A673 (cell line): ENCODE measurements at places on chromosomes 13 and 19. TPM values are rescaled to one million over a fixed set of nuclear protein-coding genes. Genes with fewer than 3 reads are reported as not detected.

DNA sequence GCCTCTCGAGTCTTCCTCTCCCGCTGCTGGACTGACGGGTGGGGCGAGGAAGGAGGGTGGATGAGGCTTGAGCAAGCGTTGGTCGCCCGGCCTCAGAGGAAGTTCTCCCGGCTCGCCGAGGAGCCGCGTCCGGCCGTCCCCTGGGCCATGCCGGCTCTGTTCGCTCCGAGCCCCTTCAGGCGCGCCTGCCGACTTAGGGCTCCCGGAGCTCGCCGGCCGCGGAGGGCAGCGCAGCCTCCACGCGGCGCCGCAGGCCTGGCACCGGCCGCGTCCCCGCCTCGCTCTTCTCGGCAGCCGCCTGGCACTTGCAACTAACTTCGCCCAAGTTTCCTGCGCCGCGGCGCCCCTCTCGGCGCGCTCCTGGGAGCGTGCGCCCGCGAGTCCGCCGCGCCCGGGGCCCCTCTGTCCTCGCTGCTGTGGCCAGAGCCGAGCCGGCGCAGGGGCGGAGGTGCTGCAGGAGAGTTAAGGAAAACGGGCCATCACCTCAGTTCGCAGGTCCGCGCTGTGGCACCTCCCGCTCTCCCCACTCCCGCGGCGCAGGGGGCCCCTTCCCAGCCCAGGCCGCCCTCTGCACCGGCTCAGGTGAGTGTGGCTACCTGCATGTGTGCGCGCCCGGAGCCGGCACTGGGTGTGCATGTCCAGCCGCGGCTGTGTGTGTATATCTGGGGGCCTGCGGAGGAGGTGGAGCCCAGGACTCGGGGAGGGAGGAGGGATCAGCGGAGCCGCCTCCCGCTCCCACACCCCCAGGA is 641 bp upstream of the SOX21 start:
- H3K4me1 ChIP-seq = peaks cover 5% of the 10 kb centered on the region
- H3K27me3 ChIP-seq = peaks cover 95% of the 10 kb centered on the region
- DNase-seq = peak; percentile 44
- H3K4me3 ChIP-seq = peak overlapping the region; percentile 29

DNA sequence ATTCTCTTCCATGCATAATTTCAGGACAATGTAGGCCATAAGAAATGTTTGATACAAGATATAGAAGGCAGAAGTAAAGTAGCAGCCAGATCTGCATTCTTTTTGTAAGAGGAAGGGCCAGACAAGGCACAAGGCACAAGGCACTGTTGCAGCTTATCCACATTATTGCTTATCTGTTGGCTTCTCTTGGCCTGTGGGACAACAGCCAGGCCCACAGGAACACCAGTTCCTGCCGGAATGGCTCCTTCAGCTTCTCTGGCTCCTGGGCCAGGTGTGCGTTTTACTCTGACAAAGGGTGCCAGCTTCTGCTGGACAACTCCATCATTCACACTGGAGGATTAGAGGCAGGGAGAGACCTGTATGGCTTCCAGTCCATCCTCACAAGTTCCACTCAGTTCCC is 29.2 kb downstream of the GPR180 start:
- peaks cover 15% of the 10 kb centered on the region for H3K36me3 ChIP-seq
- no peak for DNase-seq
- H3K4me3 ChIP-seq = no peak overlapping the region
- H3K27ac ChIP-seq = no peak overlapping the region

GRCh38 chr19:46493236-46494145 is 2.2 kb downstream of the PNMA8B start:
- H3K4me1 ChIP-seq = peaks cover 7% of the 10 kb centered on the region
- H3K27ac ChIP-seq = no peak overlapping the region
- H3K36me3 ChIP-seq = no peaks in the 10 kb centered on the region
- H3K4me3 ChIP-seq = no peak overlapping the region

- DNase-seq = no peak
- H3K36me3 ChIP-seq = no peaks in the 10 kb centered on the region
- no peak overlapping the region for H3K27ac ChIP-seq
- peaks cover 21% of the 10 kb centered on the region for H3K4me1 ChIP-seq
- peak overlapping the region; percentile 70 for H3K4me3 ChIP-seq
Measured at GRCh38 chr19:55635856-55636440, 4.9 kb upstream of the ZNF580 start.

- H3K27me3 ChIP-seq = no peaks in the 10 kb centered on the region
- H3K4me1 ChIP-seq = no peaks in the 10 kb centered on the region
- no peak for DNase-seq
- H3K4me3 ChIP-seq = no peak overlapping the region
Measured at GRCh38 chr13:35561540-35561939, 85.1 kb upstream of the MAB21L1 start.

DNA sequence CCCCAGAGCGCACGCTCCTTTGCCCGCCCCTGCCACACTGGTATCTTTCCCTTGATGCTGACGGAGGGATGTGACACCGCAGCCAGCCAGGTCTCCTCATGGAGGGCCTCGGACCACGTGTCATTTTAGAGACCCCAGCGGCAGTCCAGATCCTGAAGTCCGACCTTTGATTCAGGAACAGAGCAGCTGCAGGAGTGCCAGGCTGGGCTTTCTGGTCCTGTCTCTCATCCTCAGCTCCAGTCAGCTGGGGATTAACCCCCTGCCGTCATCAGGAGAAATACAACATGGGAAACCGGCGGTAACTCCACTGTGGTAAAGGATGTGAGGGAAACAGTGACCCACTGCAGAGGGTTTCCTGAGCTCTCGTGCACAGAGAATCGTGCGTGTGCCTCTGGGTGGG is 140.6 kb downstream of the SIPA1L3 start:
- H3K4me3 ChIP-seq = no peak overlapping the region
- H3K36me3 ChIP-seq = no peaks in the 10 kb centered on the region
- H3K4me1 ChIP-seq = peaks cover 9% of the 10 kb centered on the region
- peak; percentile 15 for DNase-seq

- no peaks in the 10 kb centered on the region for H3K36me3 ChIP-seq
- no peak overlapping the region for H3K27ac ChIP-seq
- DNase-seq = no peak
- no peaks in the 10 kb centered on the region for H3K27me3 ChIP-seq
Measured at GRCh38 chr13:96810104-96810503, 184.2 kb downstream of the OXGR1 start.

- no peak overlapping the region for H3K4me3 ChIP-seq
- H3K36me3 ChIP-seq = no peaks in the 10 kb centered on the region
- no peak for DNase-seq
- H3K4me1 ChIP-seq = peaks cover 14% of the 10 kb centered on the region
Measured at GRCh38 chr19:38977445-38978325, 2.1 kb upstream of the FBXO17 start.

GRCh38 chr13:95540888-95541287 is 11.6 kb upstream of the CLDN10 start:
- H3K4me1 ChIP-seq = no peaks in the 10 kb centered on the region
- no peak overlapping the region for H3K27ac ChIP-seq
- no peak for DNase-seq
- H3K36me3 ChIP-seq = no peaks in the 10 kb centered on the region
- H3K4me3 ChIP-seq = no peak overlapping the region

GRCh38 chr13:79680485-79680884 is 199.5 kb downstream of the NDFIP2 start:
- H3K27ac ChIP-seq = no peak overlapping the region
- H3K4me1 ChIP-seq = no peaks in the 10 kb centered on the region
- H3K4me3 ChIP-seq = no peak overlapping the region
- DNase-seq = no peak
- H3K27me3 ChIP-seq = no peaks in the 10 kb centered on the region

GRCh38 chr13:85582890-85583289 is 216.3 kb downstream of the SLITRK6 start:
- DNase-seq = no peak
- H3K4me1 ChIP-seq = no peaks in the 10 kb centered on the region
- no peak overlapping the region for H3K27ac ChIP-seq
- H3K27me3 ChIP-seq = no peaks in the 10 kb centered on the region

- no peaks in the 10 kb centered on the region for H3K27me3 ChIP-seq
- DNase-seq = no peak
- H3K4me1 ChIP-seq = no peaks in the 10 kb centered on the region
- H3K27ac ChIP-seq = no peak overlapping the region
Measured at GRCh38 chr13:64223016-64223415, 2807.4 kb upstream of the PCDH20 start.

DNA sequence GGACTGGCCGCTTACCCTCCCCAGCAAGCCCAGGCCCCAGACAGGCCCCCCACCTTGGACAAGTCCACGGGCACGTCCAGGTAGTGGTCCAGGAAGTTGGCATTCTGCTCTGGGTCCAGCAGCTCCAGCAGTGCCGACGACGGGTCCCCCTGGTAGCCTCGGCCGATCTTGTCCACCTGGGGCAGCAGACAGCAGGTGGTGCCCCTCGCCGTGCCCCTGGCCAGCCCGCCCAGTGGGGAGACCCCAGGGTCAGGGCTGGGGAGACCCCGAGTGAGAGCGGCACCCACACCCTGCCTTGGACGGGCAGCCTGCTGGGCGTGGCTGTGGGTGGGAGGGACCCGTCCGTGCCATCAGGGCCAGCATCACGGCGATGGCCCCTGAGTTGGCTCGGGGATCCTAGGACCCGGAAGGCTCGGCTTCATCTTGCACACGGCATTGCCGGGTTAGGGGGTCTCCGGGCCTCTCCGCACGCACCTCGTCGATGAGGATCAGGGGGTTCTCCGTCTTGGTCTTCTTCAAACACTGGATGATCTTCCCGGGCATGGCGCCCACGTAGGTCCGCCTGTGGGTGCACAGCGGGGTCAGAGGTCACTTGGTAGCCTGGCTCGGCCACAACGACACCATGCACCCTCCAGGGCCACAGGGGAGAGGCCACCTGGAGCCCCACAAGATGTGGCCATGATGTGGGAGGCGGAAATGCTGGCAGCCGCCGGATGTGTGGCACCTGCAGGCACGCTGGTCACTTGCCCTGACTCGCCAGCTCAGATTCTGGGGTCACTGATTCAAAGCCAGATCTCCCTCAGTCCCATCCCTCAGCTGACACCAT is 6.3 kb downstream of the RPL36 start:
- H3K27ac ChIP-seq = no peak overlapping the region
- H3K27me3 ChIP-seq = no peaks in the 10 kb centered on the region
- no peak overlapping the region for H3K4me3 ChIP-seq
- H3K4me1 ChIP-seq = peaks cover 8% of the 10 kb centered on the region
- H3K36me3 ChIP-seq = peaks cover 89% of the 10 kb centered on the region

GRCh38 chr13:36819739-36820090 is 693 bp downstream of the RFXAP start:
- peaks cover 12% of the 10 kb centered on the region for H3K36me3 ChIP-seq
- H3K4me3 ChIP-seq = peak overlapping the region; percentile 79
- H3K27me3 ChIP-seq = no peaks in the 10 kb centered on the region
- H3K27ac ChIP-seq = peak overlapping the region; percentile 89
- H3K4me1 ChIP-seq = peaks cover 34% of the 10 kb centered on the region

DNA sequence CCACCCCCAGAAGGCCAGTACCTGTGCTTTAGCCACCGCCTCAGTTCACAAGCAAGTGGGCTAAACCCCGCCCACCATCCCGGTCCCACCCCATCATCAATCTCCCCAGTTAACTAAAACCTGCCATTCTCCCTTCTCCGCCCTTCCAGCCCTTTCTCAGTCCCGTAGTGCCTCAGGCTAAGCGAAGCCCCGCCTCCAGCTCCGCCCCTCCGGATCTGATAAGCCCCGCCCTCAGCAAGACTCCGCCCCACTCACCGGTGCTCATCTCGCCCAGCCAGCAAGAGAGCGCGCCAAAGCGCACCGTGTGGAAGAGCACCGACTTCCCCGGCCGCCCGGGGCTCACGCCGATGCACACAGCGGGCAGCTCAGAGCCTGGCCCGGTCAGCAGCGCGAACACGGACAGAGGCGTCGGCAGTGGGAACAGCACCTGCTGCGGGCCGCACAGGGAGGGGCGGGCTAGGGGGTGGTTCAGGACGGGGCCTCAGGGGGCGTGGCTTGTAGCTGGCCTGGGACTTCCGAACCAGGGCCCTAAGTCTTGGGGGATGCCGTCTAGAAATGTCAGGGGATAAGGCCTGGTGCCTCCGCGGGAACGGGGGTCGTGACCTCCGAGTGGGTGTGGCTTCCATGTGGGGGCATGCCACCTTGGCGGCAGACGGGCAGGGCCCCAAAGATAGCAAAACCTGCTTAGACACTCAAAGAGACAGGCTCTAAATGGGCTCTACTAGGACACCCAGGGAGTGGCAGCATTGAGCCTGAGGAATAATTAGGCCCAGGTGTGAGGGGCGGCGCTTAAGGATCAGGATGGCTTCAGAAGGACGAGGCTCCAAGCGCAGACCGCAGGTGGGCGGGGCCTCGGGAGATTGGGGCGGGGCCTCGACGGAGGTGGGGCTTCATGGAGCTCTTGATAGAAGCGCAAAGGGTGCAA is 21.4 kb downstream of the MAP4K1 start:
- no peaks in the 10 kb centered on the region for H3K4me1 ChIP-seq
- peak; percentile 65 for DNase-seq
- peak overlapping the region; percentile 35 for H3K4me3 ChIP-seq
- no peak overlapping the region for H3K27ac ChIP-seq

DNA sequence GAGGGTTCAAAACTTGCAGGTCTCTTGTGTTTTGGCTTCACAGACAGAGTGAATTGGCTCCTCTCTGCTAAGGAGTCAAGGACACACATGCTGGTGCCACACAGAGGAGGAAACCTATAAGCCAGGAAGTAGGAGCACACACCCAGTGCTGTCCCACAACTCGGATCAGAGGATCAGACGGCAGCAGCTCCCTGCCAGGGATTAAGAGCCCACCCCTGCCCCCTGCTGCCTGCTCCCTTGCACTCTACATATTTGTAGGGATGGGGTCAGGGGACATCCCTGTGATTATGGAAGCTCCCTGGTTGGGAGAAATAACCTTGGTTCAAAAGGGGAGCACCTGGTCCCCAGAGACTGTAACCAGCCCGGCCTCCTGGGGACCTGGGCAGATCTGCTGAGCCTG is 77.5 kb upstream of the CLDN10 start:
- no peak overlapping the region for H3K27ac ChIP-seq
- H3K4me3 ChIP-seq = no peak overlapping the region
- no peaks in the 10 kb centered on the region for H3K27me3 ChIP-seq
- no peaks in the 10 kb centered on the region for H3K36me3 ChIP-seq

DNA sequence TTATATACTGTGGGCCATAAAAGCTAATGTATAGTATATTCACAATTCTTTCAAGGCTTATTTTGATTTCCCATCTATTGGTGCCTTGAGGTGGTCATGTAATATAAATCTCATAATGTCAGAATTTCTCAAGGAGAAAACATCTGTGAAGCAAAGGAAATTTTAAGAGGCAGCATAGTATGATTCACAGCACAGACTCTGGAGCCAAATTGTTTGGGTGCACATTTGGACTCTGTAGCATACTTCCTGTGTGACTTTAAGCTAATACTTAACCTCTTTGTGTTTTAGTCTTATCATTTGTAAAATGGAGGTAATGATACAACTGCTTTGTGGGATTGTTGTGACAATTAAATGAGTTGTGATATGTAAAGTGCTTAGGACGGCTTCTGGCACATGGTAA is 67.6 kb downstream of the PIBF1 start:
- H3K4me3 ChIP-seq = no peak overlapping the region
- H3K36me3 ChIP-seq = peaks cover 8% of the 10 kb centered on the region
- no peak overlapping the region for H3K27ac ChIP-seq

The PIP5K1C gene
- 35.5 and 36.8 TPM in 2 replicates for total RNA-seq

The RFPL4A gene
- not detected in 2 replicates for total RNA-seq

The PRDX2 gene
- 406 and 429 TPM in 2 replicates for total RNA-seq

The LILRA2 gene
- not detected in 2 replicates for total RNA-seq

The IRGC gene
- not detected in 2 replicates for total RNA-seq

The UNC13A gene
- 5.8 and 6.8 TPM in 2 replicates for total RNA-seq

The GNA15 gene
- 0.26 TPM in 1 of 2 replicates, not detected in the other for total RNA-seq

The RASIP1 gene
- 3.8 and 5.0 TPM in 2 replicates for total RNA-seq

The BRME1 gene
- total RNA-seq = 3.2 and 4.0 TPM in 2 replicates

The LILRA1 gene
- not detected in 2 replicates for total RNA-seq

The PABPC3 gene
- total RNA-seq = 0.24 TPM in 1 of 2 replicates, not detected in the other
